Memory B cell (primary cell): ENCODE measurements at places on chromosomes 2 and 18.

- H3K27ac ChIP-seq = no peak overlapping the region
- no peaks in the 10 kb centered on the region for H3K4me1 ChIP-seq
- peaks cover 8% of the 10 kb centered on the region for H3K27me3 ChIP-seq
- no peak overlapping the region for H3K4me3 ChIP-seq
Measured at GRCh38 chr2:165348441-165348840, 109.2 kb downstream of the SCN2A start.

DNA sequence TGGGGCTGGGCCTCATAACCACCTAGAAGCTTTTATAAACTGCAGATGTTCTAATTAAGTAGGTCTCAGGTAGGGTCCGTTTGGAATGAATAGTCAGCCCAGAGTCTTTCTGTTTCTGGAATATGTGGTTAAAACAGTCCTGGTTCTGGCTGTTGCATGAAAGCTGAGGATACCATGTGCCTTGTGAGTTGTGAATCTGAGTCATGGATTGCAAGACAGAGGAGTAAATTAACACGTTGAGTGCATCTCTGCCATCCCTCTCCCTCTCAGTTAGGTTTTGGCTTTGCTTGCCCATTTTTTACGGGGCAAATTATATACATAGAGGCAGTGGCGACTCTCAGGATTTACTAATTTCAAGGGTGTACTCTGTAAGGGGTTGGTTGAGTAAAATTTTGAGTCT lies 59.1 kb downstream of the NCK2 start:
- H3K27me3 ChIP-seq = no peaks in the 10 kb centered on the region
- no peak for DNase-seq
- H3K36me3 ChIP-seq = no peaks in the 10 kb centered on the region
- H3K27ac ChIP-seq = peak overlapping the region; percentile 96
- H3K4me1 ChIP-seq = peaks cover 67% of the 10 kb centered on the region

- no peaks in the 10 kb centered on the region for H3K27me3 ChIP-seq
- no peak overlapping the region for H3K4me3 ChIP-seq
- H3K27ac ChIP-seq = no peak overlapping the region
- no peak for DNase-seq
- no peaks in the 10 kb centered on the region for H3K36me3 ChIP-seq
Measured at GRCh38 chr2:40034198-40034597, 255.1 kb upstream of the THUMPD2 start.

DNA sequence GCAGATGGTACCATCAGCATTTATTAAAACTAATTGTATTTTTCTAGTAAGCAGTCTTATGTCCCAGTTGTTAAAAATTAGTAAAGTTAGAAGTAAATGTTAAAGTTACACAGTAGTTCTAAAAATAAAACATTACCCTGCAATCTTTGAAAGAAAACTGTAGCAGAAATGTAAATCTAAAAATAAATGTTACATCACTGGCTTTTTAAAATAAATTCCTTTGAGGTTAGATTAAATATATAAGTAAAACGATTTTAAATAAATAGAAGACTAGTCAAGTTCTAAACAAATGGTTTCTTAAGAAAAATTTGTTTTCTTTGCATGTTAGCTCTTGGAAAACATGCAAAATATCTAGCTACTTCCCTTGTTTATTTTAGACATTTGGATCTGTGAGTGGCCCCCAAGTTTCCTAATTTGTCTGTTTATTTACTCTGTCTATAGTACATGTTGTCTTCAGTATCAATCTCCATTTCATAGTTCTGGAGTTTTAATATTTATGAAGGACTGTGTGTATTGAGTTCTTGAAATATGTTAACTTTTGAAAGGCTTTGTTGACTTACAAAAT lies 58.2 kb downstream of the GLS start:
- no peak overlapping the region for H3K4me3 ChIP-seq
- H3K36me3 ChIP-seq = peaks cover 5% of the 10 kb centered on the region
- no peak overlapping the region for H3K27ac ChIP-seq
- no peaks in the 10 kb centered on the region for H3K4me1 ChIP-seq
- no peaks in the 10 kb centered on the region for H3K27me3 ChIP-seq

DNA sequence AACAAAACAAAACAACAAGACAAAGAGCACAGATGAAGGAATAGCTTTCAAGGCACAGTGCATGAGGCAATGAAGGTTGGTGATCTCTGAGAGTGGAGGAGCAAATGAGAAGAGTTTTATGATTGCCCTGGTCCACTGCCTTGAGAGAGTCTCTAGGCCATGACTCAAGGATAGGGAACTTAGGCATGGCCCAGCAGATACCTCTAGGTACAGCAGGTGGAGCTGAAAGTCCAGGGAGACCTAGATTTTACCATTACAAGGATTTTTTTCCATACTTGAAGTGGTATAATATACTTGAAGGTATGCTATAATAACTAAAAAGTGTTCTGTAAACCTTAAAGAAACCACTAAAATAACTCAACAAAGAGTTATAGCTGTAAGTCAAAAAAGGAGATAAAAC lies 239.5 kb upstream of the KLHL29 start:
- peaks cover 11% of the 10 kb centered on the region for H3K27me3 ChIP-seq
- no peak overlapping the region for H3K4me3 ChIP-seq
- no peak for DNase-seq
- H3K36me3 ChIP-seq = no peaks in the 10 kb centered on the region
- H3K4me1 ChIP-seq = no peaks in the 10 kb centered on the region

DNA sequence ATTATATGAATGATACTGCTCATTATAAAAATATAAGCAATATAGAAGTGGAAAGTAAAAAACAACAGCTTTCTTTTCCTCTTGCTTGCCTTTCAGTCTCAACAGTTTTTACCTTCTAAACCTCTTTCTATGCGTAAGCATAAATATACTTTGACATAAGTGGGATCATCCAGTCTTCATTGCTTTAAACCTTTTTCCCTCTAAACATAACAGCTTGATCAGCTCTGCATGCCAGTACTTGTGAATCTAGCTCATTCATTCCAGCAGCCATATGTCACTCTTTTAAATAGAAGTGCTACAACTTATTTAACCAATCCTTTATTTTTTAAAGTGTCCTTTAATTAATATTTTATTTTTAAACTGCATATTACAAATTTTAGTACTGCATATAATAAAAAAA lies 88.1 kb downstream of the TTC27 start:
- no peak for DNase-seq
- H3K4me3 ChIP-seq = no peak overlapping the region
- no peaks in the 10 kb centered on the region for H3K27me3 ChIP-seq
- peaks cover 9% of the 10 kb centered on the region for H3K4me1 ChIP-seq
- H3K27ac ChIP-seq = no peak overlapping the region
- H3K36me3 ChIP-seq = peaks cover 49% of the 10 kb centered on the region

DNA sequence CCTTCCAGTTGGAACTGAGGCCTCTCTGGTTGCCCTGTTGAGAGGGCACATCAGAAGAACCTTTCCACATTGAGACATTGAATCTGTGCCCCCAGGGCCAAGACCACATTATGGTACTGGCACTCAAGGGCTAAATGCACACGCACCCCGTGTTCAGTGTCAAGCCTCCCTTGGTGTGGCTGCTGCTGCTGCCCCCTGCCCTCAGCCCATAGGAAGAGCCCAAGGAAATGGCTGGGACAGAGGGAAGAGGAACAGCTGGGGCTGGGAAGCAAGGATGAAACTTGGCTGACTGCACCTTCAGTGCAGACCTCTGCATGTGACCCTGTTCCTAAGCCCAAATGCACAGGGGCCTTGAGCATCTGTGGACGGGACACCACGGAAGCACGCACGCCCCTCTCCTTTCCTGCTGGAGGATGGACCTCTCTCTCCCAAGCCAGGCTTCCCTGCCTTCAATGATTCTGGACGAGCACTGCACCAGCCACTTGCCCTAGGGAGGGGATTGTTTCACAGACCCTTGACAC lies 40.2 kb downstream of the NIFK start:
- peaks cover 1% of the 10 kb centered on the region for H3K36me3 ChIP-seq
- H3K4me3 ChIP-seq = no peak overlapping the region
- peaks cover 11% of the 10 kb centered on the region for H3K4me1 ChIP-seq
- H3K27me3 ChIP-seq = peaks cover 8% of the 10 kb centered on the region
- no peak for DNase-seq

DNA sequence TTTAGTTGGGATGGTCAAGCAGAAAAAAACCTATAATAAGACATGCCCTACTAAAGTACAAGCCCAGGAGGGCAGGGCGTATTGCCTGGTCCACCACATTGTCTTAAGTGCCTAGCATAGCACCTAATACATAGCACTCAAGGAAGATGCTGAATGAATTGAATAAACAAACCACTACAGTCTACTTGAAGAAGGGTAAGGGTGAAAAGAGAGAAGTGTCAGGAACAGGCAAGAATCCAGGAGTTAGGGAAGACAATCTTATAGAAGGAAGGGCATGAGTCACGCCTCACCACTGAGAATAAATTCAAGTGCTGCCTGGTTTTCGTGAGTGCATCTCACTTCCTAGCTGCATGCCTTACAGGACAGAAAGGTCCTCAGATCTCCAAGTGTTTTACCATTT lies 13.9 kb downstream of the SLC19A3 start:
- H3K4me3 ChIP-seq = no peak overlapping the region
- no peak overlapping the region for H3K27ac ChIP-seq
- DNase-seq = no peak
- H3K4me1 ChIP-seq = no peaks in the 10 kb centered on the region
- H3K27me3 ChIP-seq = peaks cover 10% of the 10 kb centered on the region
- H3K36me3 ChIP-seq = peaks cover 1% of the 10 kb centered on the region

- no peak overlapping the region for H3K4me3 ChIP-seq
- no peak for DNase-seq
- H3K4me1 ChIP-seq = peaks cover 3% of the 10 kb centered on the region
- no peak overlapping the region for H3K27ac ChIP-seq
Measured at GRCh38 chr2:3348767-3349166, 28.9 kb downstream of the EIPR1 start.

DNA sequence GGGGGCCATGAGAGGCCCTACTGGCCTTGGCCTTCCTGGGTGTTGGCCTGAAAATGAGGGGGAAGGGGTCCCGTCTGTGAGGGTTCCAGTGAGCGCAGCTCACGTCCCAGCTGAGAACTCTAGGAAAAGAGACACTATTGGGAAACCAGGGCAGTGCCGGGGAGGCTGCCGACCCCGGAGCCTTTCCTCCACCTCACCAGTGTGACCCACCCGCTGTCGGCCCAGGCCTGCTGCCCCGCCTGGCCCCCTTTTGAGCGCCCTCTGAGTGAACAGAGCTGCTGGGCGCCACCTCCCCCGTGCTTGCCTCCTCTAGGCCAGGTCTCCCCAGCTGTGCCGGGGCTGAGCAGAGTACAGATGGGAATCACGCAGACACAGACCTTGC lies 17.5 kb upstream of the ARHGEF4 start:
- H3K4me1 ChIP-seq = peaks cover 4% of the 10 kb centered on the region
- no peak overlapping the region for H3K4me3 ChIP-seq
- no peak overlapping the region for H3K27ac ChIP-seq
- DNase-seq = no peak

GRCh38 chr2:236541008-236541562 lies 28.5 kb upstream of the ACKR3 start:
- H3K4me1 ChIP-seq = peaks cover 52% of the 10 kb centered on the region
- H3K27ac ChIP-seq = peak overlapping the region; percentile 30
- H3K4me3 ChIP-seq = no peak overlapping the region
- no peaks in the 10 kb centered on the region for H3K27me3 ChIP-seq

- DNase-seq = no peak
- H3K4me1 ChIP-seq = no peaks in the 10 kb centered on the region
- H3K36me3 ChIP-seq = no peaks in the 10 kb centered on the region
Measured at GRCh38 chr18:66795051-66795450, 191.2 kb upstream of the CDH19 start.

- peaks cover 12% of the 10 kb centered on the region for H3K27me3 ChIP-seq
- DNase-seq = no peak
- no peaks in the 10 kb centered on the region for H3K36me3 ChIP-seq
- no peak overlapping the region for H3K4me3 ChIP-seq
Measured at GRCh38 chr2:238920053-238920452, 72.2 kb downstream of the TWIST2 start.

- H3K4me3 ChIP-seq = no peak overlapping the region
- no peak overlapping the region for H3K27ac ChIP-seq
- H3K4me1 ChIP-seq = peaks cover 39% of the 10 kb centered on the region
- no peaks in the 10 kb centered on the region for H3K27me3 ChIP-seq
- DNase-seq = no peak
- no peaks in the 10 kb centered on the region for H3K36me3 ChIP-seq
Measured at GRCh38 chr2:42103829-42104228, 56.0 kb downstream of the PKDCC start.

DNA sequence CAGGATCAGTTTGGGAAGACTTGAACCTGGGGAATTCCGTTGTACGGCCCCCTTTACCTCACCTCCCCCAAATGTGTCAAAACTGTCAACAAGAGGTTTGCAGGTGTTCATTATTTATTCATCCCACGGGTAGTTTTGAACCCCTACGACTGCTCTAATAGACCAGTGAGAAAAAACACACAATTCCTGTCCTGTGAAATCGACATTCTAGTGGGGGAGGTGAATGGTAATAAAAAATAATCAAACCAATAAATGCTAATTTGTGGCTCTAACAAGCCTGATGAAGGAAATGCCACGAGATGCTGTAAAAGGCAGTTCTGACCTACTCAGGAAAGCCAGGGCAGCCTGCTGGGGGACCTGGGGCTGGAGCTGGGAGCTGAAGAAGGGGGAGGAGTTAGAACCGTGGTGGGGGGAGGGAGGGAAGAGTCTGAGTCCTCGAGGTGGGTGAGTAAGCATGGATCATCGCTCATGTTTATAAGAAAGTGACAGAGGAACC lies 463 bp upstream of the DNAJB2 start:
- DNase-seq = no peak
- no peaks in the 10 kb centered on the region for H3K27me3 ChIP-seq
- peak overlapping the region; percentile 97 for H3K27ac ChIP-seq
- peaks cover 12% of the 10 kb centered on the region for H3K36me3 ChIP-seq

DNA sequence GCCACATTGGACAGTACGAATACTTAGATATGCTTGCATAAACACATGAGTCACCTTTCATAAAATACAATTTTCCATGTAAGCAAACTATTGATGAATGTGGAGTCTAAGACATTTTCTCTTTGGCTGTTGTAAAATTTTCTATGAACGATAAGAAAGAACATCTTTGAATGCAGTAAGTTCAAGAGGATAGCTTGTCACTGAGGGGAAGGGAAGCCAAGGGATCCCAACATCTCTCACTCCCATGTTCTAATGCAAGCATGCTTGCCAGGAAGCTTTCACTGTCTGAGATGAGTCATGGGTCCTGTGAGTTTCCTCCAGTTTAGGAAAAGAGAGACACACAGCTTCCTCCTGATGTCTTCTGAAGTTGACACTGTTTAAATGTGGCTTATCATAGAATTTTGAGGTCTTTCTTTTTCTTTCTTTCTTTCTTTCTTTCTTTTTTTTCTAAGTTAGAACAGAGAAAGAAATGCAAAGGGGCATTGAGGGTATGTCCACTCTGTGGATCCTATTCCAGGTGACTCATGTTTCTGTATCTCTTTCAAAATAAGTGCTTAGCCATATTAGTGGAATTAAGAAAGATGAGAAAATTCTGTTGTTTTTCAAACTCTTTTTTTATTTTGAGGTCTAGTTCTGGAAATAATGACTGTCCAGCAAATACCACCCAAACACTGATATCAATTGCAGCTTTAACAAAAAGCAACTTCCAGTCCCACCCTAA lies 146.6 kb downstream of the RDH14 start:
- no peak overlapping the region for H3K27ac ChIP-seq
- H3K4me1 ChIP-seq = no peaks in the 10 kb centered on the region
- no peak for DNase-seq
- H3K27me3 ChIP-seq = peaks cover 6% of the 10 kb centered on the region
- no peaks in the 10 kb centered on the region for H3K36me3 ChIP-seq
